ENCODE measurements at places on chromosomes 4 and X.

GRCh38 chr4:55635282-55635681, 816 bp downstream of the NMU start:
- peak; percentile 34 for DNase-seq

DNA sequence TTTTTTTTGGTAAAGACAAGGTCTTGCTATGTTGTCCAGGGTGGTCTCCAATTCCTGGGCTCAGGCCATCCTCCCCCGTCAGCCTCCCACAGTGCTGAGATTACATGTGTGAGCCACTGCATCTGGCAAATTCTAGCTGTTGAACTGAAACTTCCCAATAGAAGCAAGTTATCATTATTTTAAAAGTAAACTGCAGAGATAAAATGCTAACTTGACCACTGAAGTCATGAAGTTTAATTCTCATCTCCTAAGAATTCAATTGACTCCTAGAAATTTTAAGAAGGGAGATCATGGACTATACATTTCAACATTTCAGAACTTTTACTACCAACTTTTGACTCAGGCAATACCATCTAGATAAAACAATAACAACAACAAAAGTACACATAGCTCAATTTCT, 11.7 kb upstream of the EXOSC9 start:
- no peak for DNase-seq

- DNase-seq, result no peak
Observed at GRCh38 chrX:148874636-148875246, 374.3 kb downstream of the AFF2 start.

DNA sequence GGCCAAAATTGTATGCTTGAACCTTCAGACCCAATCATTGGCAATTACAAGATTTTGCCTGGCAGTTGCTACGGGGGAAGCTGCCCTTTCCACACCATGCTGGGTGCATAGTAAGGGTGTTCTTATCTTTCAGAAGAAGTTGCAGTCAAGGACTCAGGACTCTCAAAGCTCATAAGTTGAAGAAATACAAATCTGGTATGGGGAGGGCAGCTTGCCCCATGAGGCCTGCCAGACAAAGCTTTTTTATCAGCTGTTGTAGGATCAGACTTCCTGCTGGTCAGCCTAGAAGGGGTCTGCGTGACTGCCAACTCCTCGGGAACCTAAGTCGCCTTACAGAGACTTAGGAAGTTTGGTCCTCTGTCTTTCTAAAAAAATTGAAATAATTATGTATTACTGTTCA, 174.9 kb upstream of the TECRL start:
- no peak for DNase-seq

- DNase-seq, result no peak
Observed at GRCh38 chr4:88955580-88956380, 101.2 kb downstream of the FAM13A start.

DNA sequence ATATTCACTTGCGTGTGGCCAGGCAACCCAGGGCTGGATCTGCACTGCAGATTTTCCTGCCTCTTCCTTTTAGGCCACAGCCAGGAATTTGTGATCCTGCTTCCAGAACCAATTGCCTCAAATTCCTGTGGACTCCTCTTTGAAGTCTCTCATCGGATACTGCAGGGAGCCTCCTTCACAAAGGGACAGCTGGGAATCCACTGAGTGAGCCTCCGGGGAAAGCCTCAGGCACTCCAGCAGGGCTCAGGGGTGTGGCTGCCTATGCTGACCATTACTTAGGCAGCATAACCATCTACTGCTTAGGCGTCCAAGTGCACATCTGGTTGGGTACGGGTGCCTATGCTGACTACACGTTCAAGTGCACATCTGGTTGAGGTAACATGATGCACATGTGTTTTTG, 321.5 kb downstream of the NLGN4X start:
- DNase-seq, result no peak

GRCh38 chr4:141595531-141595930, 40.9 kb upstream of the IL15 start:
- peak; percentile 81 for DNase-seq

GRCh38 chrX:20514358-20514757, 247.6 kb upstream of the RPS6KA3 start:
- no peak for DNase-seq

DNA sequence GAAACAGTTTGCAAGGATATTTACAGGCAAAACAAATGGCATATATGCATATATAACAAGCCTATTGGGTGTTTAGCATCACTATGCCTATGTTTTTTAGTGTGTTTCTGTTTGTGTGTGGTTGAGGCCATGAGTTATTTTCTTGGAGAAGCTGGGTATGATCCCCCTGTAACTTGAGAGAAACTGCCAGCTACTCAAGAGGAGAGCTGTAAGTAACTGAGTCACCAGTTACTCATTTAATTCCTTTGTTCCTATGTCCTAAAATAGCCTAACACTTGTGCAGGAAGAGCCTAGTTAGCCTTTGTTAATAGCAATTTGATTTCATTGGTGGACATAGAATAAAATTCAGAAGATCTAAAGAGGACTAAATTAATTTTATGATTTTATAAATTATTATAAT, 79.1 kb downstream of the PWWP3B start:
- DNase-seq, result no peak

- no peak for DNase-seq
Observed at GRCh38 chr4:101074326-101074725, 273.0 kb downstream of the PPP3CA start.

GRCh38 chrX:18707426-18708049, at the start of gene PPEF1:
PPEF1 (plus strand) TSS chrX:18707645; CDS start chrX:18707781, 136 bp downstream.
- DNase-seq, result no peak

DNA sequence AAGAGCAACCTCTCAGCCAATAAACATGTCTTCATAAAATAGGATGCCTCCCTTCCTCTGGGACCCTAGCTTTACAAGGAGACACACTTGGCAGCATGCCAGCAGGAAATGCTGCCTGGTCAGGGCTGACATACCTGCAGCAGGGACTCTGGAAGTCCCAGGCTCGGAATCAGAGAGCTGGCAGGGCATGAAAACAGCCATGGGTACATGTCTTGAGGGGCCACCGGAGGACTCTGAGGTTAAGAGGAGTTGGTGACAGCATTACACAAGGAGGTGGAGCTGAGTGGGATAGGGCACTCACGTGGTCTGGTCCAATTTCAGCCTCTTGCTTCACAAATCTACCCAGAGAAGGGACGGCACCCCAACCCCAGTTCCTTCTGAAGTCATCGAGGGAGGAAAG, 15.7 kb downstream of the MSX1 start:
- DNase-seq, result no peak

- no peak for DNase-seq
Observed at GRCh38 chrX:12767856-12768255, 23.4 kb upstream of the PRPS2 start.

GRCh38 chr4:48173056-48173991, 39.3 kb upstream of the TXK start:
- DNase-seq, result no peak

DNA sequence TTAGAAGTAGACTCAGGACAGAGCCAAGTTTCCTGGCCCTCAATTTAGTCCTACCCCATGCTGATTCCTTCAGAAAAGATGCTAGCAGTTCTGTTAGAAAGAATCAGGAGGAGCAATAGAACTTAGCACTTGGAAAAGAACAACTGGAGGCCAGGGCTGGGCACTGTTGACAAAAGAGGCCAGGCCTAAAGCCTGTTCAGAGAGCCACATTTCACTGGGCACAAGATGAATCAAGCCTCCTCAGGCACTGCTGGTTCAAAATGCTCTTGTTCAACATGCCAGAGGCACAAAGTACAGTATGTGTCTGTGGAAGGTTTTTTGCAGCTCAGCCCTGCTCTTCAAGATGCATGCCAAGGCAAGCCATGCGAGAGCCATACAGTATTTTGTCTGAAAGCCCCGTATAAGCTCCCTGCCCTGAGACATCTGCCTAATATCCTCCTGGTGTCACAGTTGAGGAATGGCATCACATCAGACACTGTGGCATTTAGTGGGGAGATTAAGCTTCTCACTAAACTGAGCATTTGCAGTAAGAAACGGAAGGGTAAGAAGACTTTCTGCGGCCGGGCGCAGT, 53.7 kb downstream of the RASL11B start:
- DNase-seq, result no peak

DNA sequence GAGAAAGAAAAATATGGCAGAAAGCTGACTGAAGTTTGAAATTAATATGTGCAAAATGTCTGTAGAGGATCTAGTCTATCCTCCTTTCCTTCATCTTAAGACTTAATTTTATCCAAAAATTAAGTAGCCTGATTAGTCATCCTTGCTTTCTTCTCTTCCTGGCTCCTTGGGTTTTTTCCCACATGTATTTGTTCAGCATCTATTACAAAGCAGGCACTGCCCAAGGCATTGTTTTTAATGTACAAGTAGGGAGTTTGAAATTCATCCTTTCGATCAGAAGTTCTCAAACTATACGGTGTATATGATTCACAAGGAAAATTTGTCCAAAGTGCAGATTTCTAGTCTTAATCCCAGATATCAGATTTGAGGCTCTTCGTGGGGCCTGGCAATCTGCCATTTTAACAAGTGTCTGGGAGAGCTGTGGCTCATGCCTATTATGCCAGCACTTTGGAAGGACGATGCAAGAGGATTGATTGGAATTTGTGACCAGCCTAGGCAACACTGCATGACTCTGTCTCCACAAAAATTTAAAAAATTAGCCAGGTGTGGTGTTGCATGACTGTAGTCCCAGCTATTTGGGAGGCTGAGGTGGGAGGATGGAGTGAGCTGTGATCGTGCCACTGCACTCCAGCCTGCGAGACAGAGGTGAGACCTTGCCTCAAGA, 19.4 kb upstream of the YTHDC1 start:
- DNase-seq, result no peak

DNA sequence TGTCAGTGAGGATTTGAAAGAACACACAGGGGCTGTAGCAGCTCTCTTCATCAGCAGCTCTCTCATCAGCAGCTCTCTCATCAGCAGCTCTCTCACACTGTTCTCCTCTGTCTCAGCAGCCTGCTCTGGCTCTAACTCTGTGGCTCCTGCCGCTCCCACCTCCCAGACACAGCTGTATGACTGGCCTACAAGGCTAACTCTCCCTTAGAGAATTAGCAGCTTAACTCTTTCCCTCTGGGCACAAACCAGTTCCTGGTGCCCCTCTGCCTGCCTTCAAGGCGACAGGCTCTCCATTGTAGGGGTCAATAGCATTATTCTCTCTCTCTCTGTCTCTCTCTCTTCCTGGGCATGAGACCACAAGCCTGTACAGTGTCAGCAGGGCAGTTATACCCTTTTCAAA, 385.6 kb upstream of the PCDH10 start:
- no peak for DNase-seq

- no peak for DNase-seq
Observed at GRCh38 chr4:61580721-61581377, 380.7 kb downstream of the ADGRL3 start.

DNA sequence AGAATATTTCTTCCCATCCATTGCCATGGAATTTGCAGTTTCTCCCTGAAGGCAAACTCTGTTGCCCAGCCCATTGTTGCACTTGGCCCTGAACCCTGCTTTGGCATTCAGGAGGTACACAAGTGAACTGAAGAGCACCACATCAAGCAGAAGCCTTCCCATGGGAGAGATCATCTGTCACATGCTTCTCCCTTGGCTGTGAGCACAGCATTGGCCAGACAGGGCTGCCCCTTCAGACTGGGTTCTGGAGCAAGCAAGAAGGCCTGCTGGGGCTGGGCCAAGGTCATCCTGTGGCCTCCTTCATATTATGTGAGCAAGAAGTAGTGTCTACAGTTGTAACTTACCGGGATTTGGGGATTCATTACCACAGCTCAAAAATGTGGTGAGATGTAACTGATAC, 22.7 kb downstream of the SCML1 start:
- no peak for DNase-seq

GRCh38 chr4:15718959-15719358, 16.1 kb downstream of the BST1 start:
- no peak for DNase-seq

DNA sequence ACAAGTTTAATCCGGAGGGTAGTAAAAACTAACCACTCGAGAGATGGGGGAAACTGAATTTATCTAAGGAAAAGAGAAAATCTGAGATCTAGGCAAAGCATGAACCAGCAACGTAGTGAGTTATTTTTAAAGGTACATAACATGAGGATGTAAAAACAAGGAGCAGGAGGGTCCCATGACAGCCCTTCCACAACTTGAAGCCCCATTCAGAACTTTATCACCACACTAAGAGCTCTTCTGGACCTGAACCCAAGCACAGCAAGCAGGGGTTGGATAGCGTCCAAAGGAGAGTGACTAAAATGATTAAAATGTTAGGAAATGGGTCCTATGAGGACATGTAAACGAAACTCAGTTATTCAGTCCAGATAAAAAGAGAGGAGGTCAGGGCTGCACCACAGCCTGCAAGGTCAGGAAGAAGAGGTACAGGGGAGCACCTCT, 16.2 kb downstream of the SH3RF1 start:
- no peak for DNase-seq

DNA sequence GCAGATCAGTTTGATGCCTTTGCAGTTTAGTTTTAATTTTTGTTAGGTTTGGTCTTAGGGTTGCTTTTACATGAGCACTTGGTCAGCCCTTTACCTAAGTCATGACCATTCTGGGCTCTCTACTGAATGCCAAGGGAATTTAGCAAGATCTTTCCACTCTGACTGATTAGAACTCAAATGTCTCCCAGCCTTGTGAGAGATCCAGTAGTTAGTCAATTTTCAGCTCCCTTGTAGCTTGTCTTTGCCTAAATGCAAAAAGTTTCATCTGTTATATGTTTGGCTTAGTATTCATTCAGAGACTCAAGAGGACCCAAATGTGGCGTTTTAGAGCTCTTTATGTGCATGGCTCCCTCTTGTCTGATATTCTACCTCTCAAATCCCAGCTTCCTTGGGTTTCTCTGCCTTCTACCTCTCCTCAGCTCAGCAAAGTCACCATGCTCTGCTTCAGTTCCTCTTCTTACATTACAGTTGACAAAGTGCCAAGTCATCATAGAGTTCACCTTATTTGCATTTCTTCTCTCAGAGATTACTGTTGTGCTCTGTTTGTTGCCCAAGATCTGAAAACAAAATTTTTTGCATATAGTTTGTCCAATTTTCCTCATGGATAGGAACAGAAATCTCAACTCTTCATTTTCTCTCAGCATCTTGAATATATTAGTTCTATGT, 17.5 kb upstream of the JAKMIP1 start:
- no peak for DNase-seq

- no peak for DNase-seq
Observed at GRCh38 chr4:102441978-102442911, 58.9 kb upstream of the NFKB1 start.

DNA sequence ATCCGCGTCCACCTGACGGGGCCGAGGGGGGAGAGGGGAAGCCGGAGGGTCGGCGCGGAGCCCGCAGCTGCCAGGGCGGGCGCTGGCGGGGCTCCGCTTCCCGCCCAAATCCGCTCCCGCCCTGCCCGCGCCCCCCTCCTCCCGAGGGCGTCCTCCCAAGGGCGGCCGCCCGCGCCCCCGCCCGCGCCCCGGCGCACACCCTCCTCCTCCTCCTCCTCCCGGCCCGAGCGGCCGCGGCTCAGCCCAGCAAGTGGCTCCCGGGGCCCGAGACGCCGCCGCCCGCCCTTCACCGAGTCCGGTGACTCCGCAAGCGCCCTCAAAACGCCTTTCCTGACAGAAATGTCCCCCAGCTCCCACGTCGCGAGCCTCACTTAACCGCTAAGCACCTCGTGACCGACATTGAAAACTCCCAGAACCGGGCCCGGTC, 487 bp downstream of the HMGB2 start:
- peak; percentile 93 for DNase-seq

Measured in kidney (tissue), 22 donors.